ELF-1 (cell line): ENCODE measurements at places on chromosomes 12 and 14.

DNA sequence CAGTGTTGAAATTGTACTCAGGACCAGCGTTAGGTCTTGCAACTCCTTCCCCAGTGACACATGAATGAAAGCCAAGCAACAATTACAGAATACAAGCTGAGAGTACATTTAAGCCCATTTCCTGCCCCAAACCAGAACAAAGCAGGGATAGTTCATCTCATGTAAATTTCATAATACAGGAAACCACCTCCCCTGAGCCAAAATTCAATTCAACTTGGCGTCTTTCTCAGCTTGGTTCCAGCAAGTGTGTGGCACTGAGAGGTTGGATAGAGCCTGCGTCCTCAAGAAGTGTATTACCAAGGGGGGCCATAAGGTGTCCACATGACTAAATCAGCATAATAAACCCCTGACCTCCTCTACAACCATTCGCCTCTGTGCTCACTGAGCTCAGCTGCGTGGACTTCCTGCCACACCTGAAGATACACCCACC is 278.9 kb upstream of the CRY1 start:
- no peak for DNase-seq

DNA sequence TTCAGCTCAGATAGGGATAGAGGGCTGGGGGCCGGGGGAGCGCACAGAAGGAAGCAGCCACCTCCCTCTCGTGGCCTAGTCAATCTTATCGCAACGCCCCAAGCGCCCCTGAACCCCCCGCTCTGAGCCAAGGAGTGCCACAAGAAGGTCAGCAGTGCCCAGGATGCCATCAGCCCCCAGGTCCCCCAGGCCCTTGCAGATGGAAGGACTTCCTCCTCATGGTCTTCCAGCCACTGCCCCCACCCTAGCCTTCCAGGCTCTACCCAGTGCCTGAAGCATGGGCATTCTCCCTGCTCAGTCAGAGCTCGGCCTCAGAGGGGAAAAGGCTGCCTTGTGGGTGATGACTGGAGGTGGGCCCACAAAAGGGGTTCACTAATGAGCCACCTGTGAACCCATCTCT is 68.2 kb downstream of the BCL11B start:
- no peak for DNase-seq

DNA sequence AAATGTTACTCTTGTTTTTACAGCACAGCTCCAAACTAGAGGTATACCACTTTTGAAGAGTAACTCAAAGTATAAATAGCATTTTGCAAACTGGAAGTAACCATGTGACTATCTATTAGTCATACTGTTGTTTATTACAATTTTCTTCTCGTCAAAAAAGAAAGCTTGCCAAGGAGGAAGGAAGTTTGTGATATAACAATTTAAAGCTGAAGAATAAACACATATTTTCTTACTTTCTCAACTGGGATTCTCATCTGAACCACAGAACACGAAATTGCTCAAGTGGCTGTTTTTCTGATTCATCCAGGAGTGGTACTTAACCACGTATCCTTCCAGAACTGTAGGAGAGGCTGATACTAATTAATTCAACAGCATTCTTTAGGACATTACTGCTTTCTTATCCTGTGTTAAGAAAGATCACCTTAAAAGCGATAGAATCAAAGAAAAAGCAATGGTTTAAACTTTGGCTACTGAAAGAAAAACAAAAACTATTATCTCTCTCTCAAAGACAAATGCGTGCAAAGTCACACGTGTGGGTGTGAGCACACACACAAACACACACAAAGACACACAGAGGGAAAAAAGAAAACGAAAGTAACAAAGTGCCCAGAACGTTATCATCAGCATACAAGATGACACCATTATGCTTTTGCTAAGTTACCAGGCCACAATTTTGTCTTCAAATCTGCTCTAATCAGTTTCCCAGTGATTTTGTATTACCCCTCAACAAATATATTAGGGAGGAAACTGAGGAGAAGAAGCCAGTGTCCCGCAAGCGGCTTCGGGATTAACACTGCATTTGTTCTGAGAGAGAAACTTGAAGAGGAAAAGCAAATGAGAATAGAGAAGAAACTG is at the start of gene CLEC2B:
Gene CLEC2B, minus strand, starts transcription at position 48 of the 855 bp plus-strand sequence.
- DNase-seq = no peak

DNA sequence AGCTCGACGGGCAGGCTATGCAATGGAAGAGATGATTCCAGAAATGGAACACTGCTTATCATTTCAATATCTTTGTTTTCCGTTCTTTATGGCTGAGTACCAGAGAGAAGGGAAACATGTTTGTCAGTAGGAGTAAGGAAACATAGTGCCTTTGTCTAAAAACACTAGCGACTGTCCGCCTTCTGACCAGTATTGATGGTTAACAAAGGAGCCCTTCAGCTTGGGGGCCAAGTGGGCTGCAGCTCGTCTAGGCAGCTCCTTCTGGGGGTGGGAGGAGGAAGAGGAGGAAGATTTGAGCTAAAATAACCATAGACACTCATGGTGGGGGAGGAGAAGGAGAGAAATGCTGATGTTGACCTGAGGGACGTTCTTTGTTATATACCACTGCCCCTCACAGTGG is 15.0 kb downstream of the COQ5 start:
- no peak for DNase-seq

GRCh38 chr14:44041700-44042099 is 465.4 kb downstream of the FSCB start:
- no peak for DNase-seq

DNA sequence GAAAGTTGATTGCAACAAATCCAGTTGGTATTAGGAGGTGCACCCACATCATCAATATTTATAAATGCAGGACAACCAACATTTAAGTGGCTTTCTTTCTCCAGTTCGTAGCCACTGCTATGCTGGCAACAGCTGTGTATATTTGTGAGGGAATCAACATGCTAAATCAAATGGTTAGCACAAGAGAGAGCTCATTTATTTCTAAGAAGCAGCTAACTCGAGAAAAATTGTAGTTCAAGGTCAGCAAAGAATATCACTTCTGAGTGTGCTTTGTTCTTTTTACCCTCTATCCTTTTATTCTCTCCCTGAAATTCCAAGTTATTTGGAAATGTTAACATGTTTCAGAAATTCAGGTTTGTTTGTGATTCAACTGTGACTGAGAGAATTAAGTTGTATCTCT is 137.3 kb downstream of the NAV3 start:
- DNase-seq = no peak

GRCh38 chr12:19030180-19030579 is 99.4 kb upstream of the PLEKHA5 start:
- no peak for DNase-seq

- DNase-seq = no peak
Observed at GRCh38 chr12:46562625-46563225, 190.2 kb upstream of the SLC38A2 start.
